Stimulated activated naive CD4-positive, alpha-beta T cell (primary cell): ENCODE measurements at places on chromosomes 12 and 14.

GRCh38 chr12:38898001-38898684 is 7.2 kb downstream of the CPNE8 start:
- no peak for DNase-seq

GRCh38 chr12:75820848-75821578 is 210.6 kb downstream of the PHLDA1 start:
- no peak for DNase-seq

GRCh38 chr12:57151741-57152630 is 4.6 kb upstream of the LRP1-AS start:
- DNase-seq, result no peak

DNA sequence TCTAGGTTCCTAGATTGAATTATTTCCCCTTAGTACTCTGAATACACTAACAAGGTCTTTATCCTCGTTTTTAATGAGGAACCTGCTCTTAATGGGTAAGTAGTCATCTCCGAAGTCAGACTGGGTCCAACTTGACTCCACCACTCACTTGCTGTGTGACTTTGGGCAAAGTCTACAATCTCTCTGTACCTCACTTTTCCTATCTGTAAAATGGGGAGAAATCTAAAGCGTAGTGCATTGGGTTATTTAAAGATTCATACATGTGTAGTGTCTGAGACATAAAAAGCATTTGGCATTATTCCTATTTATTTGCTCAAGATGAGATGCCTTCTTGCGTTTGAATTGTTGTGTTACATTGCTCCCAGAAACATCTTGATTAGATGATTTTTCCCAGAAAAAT is 51.5 kb downstream of the GTF2A1 start:
- DNase-seq, result no peak

- DNase-seq, result no peak
These were observed 28.1 kb downstream of the ATP6V1D start for GRCh38 chr14:67331368-67332125.

GRCh38 chr14:20415782-20416206 is 2.5 kb upstream of the TEP1 start:
- DNase-seq, result peak; percentile 2

- DNase-seq, result no peak
These were observed 27.1 kb upstream of the CCDC63 start for GRCh38 chr12:110819646-110820045.
